ENCODE measurements at places on chromosomes 6 and 20.

- DNase-seq = no peak
These were observed 455.0 kb downstream of the RFPL4B start for GRCh38 chr6:112802144-112802543.

- DNase-seq = no peak
These were observed 67.3 kb downstream of the NPEPL1 start for GRCh38 chr20:58759947-58760346.

- no peak for DNase-seq
These were observed 7.2 kb upstream of the PFDN4 start for GRCh38 chr20:54200487-54201267.

GRCh38 chr6:159826968-159827647 is 27.0 kb downstream of the PNLDC1 start:
- no peak for DNase-seq

- DNase-seq = no peak
These were observed 139.8 kb downstream of the KHDC1L start for GRCh38 chr6:73085443-73085871.

DNA sequence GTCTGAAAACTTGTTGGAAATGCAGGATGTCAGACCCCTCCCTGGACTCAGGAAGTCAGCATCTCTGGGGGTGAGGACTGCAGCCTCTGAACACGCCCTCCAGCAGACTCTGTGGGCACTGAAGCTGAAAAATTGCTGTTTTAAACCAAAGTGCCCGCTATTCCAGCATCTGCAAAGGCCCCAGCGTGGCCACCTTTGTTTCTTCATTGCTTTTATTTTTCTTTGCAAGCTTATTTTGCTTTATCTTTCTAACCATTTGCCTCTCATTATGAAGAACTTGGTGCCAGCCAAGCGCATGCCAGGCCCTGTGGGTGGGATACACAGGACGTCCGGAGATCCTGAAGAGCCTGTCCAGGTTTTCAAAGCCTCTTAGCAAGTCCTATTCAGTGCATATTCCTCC is 203.9 kb upstream of the CST7 start:
- DNase-seq = no peak

DNA sequence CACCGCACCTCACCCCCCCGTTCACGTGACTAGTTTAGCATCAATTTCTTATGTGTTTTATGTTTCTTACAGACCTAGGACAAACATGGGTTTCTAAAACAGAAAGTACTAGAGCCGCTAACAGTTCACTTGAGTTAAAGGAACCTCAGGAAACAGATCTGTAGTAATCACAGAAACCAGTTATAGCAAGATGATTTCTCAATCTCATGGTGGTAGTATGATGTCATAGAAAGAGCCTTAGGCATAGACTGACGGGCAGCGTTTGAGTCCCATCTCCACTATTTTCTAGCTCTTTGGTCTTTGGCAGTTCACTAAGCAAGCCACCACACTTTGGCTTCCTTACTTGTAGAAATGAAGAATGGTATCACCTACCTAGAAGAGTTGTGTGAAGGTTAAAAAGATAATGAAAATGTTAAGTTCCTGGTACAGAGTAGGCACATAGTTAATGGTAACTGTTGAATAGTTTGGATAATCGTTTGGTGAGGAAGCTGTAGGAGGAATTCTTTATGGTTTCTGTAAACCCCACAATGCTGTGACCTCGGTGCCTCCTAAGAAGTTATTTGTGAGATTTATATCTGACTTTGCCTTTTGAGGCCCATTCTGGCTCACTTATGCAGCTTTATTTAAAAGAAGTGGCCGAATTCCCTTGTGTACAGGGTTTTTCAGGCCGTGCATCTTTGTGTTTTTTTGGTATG is 21.3 kb downstream of the CTNNBL1 start:
- no peak for DNase-seq

GRCh38 chr6:12845224-12846004 is 128.8 kb downstream of the PHACTR1 start:
- DNase-seq = no peak

DNA sequence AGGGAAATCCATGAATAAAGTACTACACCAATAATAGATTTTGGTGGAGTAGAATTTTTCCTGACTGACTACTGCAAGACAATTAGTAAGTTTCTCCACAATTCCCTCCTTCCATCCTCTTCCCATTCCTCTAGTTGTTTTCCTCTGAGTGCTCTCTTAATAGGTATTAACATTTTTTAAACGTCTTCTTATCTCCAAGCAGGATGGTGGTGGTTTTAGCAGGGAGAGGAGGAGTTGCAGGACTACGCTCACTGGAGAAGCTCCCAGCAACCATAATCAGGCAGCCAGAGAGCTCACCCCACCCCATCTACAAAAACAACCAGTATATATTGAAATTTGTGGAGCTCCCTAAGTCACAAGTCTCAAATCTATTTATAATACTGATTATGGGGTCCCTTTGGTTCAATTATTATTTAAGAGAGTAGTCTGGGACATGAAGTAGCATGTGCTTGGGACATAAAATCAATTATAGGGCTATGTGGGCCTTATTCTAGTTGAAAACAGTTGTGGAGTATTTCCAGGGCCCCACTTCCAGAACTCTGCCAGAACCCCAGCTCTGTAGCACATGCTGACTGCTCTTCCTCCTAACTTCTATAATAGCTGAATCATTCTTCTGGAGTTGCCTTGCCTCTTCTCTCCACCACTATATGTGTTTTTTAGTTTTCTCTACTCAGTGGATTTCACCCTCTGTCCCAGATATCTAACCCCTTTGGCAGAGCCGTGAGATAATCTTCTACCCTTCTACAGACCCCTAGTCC is 49.8 kb downstream of the MYB start:
- DNase-seq = no peak

DNA sequence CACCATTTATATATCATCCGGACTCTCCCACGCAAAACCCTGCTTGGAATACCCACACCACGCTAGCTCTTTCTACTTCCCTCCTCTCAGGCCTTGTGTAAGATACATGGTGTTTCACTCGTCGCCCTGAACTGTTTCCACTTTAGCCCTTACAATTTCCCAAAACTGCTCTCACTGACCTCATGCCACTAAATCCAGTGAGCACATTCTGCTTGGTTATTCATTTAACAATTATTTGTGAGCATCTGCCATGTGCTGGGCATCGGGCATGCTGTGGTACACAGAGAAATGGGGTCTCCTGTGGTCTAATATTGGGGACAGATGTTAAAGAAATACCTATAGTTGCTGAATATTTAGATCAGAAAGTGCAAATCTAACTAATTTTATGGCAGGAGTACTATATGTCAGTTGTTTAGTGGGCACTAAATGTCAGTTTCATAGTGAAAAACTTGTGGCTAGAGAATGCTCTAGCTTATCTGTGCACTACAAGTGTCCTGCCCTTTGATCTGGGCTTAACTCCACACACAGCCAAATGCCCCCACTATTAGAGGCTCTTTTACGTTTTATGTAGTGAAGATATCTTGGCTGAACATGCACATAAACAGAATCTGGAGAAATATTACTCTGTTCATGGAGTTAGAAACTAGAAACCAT is 41.0 kb downstream of the PLEKHG1 start:
- no peak for DNase-seq

DNA sequence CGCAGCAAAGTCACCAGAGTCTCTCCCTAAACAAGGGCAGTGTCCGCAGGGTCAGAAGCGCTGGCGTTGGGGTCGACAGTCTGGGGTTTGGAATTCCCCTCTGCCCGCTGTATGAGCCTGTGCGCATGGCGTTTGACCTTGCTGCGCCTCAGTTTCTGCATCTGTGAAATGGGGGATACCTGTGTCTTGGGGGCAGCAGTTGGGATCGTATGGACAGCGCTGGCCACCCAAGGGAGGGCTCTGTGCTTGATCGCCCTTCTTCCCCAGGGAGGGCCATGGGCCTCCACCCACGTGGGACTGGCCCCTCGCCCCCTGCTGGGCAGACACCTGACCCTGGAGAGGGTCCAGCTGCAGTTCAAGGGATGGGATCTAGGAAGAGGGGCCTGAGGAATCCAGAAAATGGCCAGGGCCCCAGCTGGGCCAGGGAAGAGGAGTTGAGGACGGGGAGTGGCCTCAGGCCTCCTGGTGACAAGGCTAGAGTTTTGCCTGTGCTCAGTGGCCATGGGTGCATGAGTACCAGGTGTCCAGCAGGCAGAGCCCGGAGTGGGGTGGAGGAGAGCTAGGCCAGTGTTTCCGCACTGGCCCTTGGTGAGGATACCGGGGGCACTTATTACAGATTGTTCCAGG is 26.4 kb upstream of the PHACTR3 start:
- no peak for DNase-seq

- DNase-seq = no peak
These were observed 21.4 kb upstream of the CARMIL1 start for GRCh38 chr6:25257686-25258348.

GRCh38 chr20:33636776-33637175 is 25.4 kb upstream of the C20orf144 start:
- DNase-seq = no peak

DNA sequence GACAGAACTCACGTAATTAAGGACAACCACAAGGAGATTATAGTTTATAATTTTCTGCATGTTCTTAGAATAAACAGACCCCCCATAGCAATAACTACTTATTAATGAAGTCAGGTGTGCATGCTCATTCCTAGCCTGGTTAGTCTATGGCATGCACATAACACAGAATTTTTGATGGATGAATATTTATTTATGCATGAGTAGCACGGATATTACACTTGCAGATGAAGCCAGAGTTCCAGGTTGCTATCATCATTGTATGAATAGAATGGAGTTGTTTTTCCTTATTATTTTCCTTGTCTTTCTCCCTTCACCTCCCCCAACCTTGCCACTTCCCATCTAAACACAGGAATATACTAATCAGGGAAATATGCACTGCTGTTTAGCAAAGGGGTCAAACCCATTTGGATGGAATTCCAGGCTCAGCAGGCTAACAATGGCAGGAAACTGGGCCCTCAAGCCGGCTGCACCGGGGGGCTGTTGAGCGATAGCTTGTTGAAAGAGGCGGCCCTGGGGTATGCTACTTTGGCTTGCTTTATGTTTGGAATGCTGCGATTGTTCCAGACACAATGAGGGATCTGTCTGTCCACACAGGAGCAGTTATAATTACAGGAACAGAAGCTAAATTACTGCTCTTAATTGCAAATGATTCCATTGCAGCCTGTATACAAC is 112.6 kb downstream of the TMEM170B start:
- no peak for DNase-seq

DNA sequence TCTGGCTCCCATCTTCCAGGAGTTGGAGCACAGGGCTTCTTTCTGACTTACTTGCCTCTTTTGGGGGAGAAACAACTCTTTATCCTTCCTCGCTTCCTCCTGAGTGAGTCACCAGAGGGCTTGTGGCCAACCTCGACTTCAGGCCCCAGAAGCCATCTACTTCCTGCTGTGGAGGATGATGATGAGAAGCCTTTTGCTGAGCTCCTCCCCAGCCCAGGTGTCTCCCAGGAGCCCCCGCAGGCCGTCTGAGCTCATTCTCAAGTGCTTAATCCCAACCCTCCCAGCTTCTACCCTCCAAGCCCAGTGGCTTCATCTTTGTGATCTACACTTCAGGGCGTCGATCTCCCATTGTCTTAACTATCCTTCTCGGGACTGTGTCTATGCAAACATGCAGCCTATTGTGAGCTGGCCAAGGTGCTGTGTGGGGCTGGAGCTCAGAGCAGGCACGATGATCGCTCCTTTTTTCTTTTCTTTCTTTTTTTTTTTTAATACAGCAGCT is 27.9 kb downstream of the SDCBP2 start:
- peak; percentile 26 for DNase-seq

DNA sequence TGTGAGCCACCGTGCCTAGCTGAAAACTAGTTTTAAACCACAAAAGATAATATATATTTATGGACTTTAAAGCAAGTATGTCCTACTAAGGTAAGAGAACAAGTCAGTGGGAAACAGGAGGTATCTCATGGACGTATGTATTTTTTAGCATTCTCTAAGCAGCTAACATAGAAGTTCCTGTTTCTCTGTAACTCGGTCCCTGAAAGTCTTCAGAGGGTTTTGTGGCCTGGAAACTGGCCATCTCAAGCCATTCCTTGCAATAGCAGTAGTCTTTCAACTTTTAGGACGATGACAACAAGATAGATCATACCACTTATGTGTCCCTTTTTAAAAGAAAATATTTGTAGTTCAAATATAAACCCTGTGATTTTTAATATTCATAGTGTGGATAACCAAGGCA is 95.6 kb upstream of the RALGAPA2 start:
- DNase-seq = no peak

GRCh38 chr6:73521351-73521985 is 636 bp upstream of the EEF1A1 start:
- peak; percentile 71 for DNase-seq

All from stimulated activated CD4-positive, alpha-beta T cell treated with anti-CD3 and anti-CD28 coated beads, Interleukin-12 subunit alpha, Interleukin-12 subunit beta, amount 100 ng/mL, for 24 hours (primary cell).